ENCODE measurements at places on chromosomes 4 and X. TPM values are rescaled to one million over a fixed set of nuclear protein-coding genes. Genes with fewer than 3 reads are reported as not detected.

- no peak for DNase-seq
These were observed 59.4 kb downstream of the QRFPR start for GRCh38 chr4:121321466-121321865.

DNA sequence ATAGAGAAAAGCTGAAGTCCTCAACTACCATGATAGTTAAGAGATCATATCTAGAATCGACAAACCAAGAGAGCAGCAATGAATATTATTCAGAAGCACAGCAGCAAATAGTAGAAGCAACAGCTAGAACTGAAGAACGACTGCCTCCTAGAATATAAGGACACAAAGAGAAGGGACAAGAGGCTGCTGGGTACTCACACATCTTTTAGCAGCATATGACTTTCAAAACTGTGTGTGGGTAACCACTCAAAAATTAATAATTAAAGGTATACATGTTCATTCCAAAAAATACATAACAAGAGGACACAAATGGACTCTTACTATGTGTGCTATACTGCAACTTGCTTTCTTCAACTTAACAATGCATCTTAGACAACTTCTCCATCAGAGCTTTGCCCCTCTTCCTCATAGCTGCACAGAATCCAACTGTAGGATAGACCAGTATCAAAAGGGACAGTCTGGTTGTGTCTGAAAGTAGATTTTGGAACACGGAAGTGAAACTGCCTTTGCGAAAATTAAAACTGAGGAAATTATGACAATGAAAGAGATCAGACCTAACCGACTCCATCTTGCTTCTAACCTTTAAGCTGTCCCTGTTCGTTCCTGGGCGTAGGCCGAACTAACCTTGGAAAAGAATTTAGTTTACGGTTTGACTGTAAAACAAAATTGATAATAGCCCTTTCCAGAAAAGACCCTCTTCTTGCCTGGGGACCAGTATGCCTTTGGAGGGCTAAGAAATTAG lies 125.7 kb downstream of the SH3KBP1 start:
- DNase-seq = no peak

Gene INTU
- 0.19 TPM for total RNA-seq

DNA sequence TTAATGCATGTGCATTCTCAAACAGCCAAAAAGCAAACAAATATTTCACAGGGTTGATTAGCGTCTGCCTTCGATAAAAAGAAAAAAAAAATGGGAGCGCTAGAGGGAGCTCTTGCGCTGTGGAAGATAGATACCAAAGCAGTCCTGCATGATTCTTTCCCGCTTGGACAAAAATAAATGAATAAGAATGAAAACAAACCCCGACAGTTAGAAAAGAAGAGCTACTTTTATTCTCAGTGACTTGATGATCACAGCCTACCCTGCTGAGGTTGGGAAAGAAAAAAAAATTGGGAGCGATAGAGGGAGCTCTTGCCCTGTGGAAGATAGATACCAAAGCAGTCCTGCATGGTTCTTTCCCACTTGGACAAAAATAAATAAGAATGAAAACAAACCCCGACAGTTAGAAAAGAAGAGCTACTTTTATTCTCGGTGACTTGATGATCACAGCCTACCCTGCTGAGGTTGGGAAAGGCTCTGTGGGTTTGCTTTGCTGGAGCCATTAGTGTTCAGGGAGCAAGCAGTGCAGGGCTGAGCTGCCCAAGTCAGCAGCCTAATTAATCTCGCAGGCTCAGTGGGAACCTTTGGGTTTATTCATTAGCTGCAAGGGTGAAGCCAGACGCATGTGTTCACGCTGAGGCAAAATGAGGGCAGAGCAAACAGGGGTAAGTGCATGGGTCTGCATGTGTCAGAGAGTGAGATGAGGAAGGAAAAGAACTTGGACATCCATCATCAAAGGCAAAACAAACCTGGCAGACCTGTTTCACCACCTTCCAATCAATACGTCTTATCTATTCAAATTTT lies 249.3 kb upstream of the PRKX start:
- no peak for DNase-seq

Gene LGI2
- total RNA-seq = not detected

- DNase-seq = no peak
These were observed 542.4 kb upstream of the FAM241A start for GRCh38 chr4:111602848-111603247.

Gene PRDM8
- 3.0 TPM for total RNA-seq

Gene ENOPH1
- 70.8 TPM for total RNA-seq

Gene LUZP4
- total RNA-seq = not detected

Gene VEGFD
- not detected for total RNA-seq

Gene CFAP97
- total RNA-seq = 47.5 TPM

GRCh38 chr4:90027565-90027964 lies 99.6 kb upstream of the CCSER1 start:
- DNase-seq = no peak

- DNase-seq = peak; percentile 14
These were observed 1.8 kb downstream of the DKK2 start for GRCh38 chr4:107034091-107034995.

Gene MAGEA3
- total RNA-seq = not detected

DNA sequence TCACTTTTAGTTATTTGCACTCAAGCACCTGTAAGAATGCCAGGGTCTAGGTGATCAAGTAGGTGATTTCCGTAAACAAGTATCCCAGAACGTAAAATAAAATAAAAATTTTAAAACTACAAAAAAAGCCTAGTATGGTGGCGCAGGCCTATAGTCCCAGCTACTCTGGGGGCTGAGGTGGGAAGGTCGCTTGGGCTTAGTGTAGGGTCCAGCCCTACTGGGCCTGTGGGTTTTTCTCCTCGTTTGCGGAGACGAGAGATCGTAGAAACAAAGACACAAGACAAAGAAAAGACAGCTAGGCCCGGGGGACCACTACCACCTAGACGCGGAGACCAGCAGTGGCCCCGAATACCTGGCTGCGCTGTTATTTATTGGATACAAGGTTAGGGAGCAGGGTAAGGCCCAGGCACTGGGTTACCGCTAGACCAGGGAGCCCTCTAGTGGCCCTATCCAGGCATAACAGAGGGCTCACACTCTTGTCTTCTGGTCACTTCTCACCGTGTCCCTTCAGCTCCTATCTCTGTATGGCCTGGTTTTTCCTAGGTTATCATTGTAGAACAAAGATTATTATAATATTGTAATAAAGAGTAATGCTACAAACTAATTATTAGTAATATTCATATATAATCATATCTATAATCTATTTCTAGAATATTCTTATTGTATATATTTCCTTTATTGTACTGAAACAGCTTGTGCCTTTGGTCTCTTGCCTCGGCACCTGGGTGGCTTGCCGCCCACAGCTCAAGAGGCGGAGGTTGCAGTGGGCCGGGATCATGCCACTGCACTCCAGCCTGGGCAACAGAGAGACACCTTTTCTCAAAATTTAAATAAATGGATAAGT lies 38.4 kb downstream of the SAGE1 start:
- peak; percentile 45 for DNase-seq

Gene FRMPD4
- not detected for total RNA-seq

Gene MAGEA1
- total RNA-seq = not detected

Gene SHROOM3
- not detected for total RNA-seq

Gene CYLC1
- not detected for total RNA-seq

DNA sequence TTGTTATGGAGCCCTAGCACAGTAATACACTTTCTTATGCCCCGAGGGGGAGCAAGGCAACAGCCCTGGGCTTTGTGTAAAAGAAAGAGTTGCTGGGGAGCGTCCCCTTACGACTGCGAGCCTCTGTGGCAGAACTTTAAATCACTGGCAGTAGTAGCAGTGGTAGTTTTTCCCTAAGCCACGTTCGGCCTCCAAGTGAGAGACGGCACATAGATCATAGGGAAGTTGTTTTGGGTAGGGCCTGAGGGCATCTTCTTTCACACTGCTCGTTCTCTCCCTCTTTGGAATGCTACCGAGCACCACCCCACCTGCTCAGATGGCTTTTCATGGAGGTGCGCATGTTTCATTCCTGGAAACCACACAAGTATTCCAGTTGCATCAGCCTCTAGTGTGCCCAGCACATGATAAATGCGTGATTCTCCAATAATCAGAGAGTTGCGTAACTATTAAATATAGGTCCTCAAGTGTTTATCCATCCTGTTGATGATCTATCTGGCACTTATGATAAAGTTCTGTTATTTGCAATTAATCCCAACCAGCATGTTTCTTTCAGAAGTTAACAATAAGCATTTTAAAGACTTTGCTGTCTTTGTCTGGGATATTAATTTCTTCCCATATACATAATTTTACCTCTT lies 7.0 kb upstream of the SYNPO2 start:
- no peak for DNase-seq

Data from activated CD4-positive, alpha-beta memory T cell treated with anti-CD3 and anti-CD28 coated beads for 36 hours (primary cell).